ENCODE measurements at places on chromosomes 7 and 10.

GRCh38 chr10:87674943-87675342, 15.3 kb downstream of the PAPSS2 start:
- DNase-seq = no peak

DNA sequence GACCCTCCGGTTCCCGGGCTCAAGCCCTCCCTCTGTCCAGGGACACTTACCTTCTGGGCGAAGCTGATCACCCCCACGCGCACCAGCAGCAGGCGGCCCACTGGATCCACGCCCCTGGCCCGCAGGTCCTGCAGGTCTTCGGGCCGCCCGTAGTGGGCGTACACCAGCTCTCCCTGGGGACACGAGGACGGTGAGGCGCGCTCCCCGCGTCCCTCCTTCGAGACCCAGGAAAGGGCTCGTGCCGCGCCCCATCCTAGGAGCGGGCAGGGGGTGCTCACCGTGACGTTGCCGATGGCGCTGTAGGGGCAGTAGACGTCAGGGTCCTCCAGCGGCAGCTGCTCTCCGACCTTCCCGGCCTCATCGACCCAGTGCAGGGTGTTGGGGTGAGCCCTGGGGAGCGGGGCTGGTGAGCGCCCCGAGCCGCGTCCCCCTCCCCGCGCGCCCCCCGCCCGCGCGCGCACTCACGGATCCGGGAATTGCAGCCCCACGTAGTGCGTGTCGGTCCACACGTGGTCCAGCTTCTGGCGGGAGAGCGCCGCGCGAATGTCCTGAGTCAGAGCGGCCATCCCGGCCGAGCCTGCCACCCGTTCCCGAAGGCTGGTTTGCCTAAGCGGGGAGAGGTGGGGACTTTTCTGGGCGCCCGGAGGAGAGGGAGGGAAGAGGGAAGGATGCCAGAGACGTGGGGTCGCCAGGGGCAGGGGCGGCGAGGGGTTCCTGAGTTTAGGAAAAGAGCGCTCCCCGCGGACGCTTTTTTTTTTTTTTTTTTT, 8.2 kb downstream of the TFR2 start:
- peak; percentile 74 for DNase-seq

GRCh38 chr7:78523930-78524329, 725.4 kb downstream of the PHTF2 start:
- DNase-seq = no peak

GRCh38 chr7:11436316-11436715, 395.7 kb downstream of the THSD7A start:
- no peak for DNase-seq

DNA sequence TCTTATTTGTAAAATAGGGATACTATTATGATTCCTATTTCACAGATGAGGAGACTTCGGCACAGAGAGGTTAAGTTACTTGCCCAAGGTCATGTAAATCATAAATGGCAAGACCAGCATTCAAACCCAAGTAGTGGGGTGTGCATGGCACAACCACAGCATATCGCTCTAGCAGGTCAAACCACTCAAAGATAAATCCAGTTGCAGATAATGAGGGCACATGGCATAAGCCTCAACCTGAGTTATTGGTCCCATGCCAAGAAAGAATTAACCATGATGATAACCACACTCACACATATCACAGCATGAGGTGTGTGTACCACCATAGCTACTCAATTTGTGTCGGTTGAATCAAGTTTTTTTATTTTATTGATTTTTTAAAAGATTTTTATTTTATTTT, 180.5 kb downstream of the CREB5 start:
- DNase-seq = no peak

DNA sequence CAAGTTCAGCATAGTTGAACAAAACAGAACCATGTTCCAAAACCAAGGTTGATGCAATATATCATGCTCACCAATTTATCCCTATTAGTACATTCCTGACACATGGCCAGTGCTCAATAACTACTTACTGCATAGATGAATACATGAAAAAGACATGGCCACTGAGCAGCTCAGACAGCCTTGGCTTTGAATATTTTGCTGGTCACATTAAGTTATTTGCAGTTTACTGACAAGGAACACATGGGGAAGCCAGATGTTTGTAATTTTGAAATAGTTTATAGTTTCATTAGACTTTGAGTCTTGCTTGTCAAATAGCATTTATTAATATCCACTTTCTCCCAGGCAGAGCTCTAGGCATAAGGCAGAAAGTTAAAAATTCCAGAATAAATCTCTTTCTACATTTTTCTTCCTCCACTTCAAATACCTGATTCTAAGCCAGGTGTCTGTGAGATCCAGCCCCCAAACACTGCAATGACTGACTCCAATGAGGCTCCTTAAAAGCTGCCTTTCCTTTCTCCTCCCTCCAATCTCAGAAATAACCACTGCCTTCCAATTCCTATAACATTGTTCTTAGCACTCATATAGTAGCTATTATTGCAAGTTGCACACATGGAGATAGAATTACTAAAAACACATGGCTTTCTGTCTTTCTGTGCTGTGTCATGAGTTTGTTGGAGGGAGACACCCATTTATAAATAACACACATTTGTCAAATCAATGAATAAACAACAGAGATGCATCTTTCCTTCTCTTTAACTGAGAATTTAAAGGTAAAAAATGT, 91.3 kb downstream of the PCGF5 start:
- peak; percentile 30 for DNase-seq

DNA sequence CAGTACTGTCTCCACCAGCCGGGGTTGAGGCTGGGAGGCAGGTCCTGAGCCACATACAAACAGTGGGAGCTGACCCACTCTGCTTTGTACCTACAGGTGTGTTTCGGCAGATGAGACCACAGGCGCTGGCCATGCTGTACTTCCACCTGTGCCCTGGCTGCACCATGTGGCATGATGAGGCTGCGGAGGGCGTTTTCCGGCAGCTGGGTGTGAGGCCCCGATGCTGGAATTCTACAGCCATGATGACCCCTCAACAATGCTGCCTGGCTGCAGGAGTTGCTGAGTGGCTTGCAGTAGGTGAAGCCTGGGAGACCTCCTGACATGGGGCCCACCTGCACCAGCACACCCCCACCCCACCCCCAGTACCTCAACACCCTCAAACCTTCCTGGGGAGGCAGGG, 18.0 kb downstream of the IMPDH1 start:
- no peak for DNase-seq

DNA sequence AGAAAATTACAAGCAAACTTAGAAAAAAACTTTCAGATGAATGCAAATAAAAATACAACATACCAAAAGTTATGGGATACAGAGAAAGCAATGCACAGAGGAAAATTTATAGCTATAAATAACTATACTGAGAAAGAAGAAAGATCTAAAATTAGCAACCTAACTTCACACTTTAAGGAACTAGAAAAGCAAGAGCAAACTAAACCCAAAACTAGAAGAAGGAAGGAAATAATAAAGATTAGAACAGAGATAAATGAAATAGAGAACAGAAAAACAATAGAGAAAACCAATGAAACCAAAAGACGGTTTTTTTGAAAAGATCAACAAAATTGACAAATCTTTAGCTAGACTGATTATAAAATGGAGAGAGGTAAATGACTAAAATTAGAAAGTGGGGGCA, 9.6 kb upstream of the STRA8 start:
- no peak for DNase-seq

- DNase-seq = no peak
Observed at GRCh38 chr7:87155788-87156187, 3.5 kb downstream of the DMTF1 start.

DNA sequence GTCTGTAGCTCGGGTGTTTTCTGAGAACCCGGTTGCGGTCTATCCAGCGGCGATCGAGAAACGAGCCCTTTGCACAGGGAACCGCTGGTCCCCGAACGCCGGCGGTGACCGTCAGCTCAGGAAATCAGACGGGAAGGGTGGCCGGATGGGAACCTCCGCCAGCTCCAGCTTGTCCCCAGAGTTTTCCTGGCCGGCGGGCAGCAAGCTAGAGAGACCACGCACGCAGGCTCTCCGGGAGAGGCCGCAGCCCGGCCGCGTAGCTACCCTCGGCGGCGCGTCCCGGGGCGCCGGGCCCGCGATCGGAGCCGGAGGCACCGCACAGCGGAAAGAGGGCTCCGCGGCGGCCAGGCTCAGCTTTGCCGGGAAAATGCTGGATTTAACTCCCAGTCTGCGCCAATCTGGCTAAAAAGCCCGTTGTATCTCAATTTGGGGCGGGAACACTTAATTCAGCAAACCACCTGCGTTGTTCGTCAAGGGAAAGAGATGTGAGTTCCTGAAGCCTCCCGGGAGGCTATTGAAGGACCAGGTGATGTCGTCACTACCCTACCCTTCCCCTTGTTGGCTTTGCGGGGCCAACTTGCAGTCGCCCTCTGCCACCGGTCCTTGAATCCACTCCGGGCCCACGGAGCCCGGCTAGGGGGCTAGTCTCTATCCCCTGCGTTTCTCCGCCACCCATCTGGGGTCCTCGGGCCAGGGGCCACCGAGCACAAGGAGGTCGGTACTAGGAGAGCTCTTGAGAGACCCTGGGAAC, 859 bp upstream of the CH25H start:
- peak; percentile 69 for DNase-seq

DNA sequence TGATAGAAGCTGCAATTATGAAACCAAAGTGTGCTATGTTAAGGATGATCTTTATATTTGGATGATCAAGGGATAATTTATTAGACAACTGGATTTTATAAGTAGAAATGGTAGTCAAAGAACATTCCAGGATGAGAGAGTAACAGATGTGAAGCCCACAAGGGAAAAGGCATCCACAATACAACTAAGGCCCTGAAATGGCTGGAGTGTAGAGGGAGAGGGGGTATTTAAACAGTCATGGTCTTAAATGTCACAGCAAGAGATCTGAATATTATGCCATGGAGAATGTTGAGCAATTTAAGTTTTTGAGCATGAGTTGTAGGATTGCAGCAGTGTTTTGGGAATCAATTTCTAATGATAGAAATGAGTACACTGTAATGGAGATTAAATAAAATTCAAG, 282.3 kb upstream of the DKK1 start:
- no peak for DNase-seq

GRCh38 chr10:125012851-125013528, 71.1 kb downstream of the ZRANB1 start:
- DNase-seq = no peak

- no peak for DNase-seq
Observed at GRCh38 chr7:154676422-154677073, 326.4 kb downstream of the PAXIP1 start.

- no peak for DNase-seq
Observed at GRCh38 chr10:35384265-35384868, 48.1 kb downstream of the CCNY start.

DNA sequence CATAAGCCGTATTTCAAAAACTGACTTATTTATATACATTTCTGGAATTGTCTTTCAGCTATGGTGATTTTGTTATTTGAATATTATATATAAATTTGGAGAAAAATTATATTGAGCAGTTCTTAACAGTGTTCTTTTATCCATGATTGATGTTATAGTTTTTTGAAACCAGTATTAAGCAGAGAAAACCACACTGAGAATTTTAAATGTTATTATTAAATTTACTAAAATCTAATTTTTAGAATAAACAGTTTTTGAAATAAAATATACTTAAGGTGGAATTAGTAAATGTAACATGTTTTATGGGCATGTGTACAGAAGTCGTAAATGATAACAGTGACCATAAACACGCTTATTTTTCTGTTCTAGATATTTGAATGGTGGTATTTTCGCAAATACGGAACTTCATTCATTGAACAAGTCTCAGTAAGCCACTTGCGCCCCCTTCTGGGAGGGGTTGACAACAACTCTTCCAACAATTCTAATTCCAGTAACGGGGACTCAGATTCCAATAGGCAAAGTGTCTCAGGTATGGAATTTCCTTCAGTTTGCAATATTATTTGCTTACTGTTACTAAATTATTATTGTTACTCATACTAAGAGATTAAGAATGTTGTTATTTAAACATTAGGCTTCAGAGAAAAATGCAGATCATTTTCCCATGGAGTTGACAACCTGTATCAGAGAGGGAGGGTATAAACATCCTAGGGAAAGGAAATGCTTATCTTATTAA, 166.1 kb downstream of the ST7 start:
- DNase-seq = peak; percentile 92

GRCh38 chr7:27635728-27636127, 27.0 kb downstream of the HIBADH start:
- DNase-seq = no peak

- peak; percentile 45 for DNase-seq
Observed at GRCh38 chr10:78301891-78302738, 268.5 kb downstream of the RPS24 start.

DNA sequence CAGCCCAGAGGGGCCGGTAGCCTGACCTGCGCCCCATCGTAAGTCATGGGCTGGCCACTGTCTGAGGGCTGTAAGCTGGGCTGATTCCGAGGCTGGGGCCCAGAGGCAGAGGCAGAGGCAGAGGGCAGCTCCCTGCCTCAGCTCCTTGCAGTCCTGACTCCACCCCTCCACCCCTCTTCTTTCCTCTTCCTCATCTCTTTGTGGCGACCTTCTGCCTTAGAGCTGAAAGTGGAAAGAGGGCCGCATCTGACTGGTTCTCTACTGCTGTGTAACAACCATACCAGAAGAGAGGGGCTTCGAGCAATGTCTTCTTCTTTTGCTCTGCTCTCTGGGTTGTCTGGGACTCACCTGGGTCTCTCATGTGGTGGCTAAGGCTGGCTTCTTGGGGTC, 179.1 kb downstream of the RPS24 start:
- DNase-seq = no peak

DNA sequence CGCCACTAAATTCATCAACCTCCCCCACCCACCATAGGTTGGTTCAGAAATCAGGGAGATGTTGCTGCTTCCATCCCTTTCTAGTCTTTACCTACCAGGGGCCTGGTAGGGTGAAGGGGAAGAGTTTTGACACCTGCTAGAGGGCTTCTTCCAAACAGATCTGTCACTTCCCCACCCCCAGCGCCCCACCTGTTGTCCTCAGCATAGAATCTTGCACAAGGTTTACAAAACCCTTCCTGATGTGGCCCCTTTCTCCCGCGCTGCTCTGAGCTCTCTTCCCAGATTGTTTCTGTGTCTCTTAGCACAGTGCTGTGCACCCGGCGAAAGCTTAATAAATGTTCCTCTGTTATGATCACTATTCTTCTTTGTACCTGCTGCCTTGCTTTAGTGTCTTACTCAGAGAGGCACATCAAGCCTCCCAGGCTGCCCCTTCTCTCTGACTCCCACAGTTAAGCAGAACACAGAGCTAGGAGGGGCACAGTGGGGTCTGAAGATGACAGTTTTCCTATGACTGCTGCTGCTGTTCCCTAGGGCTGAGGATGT, 11.2 kb upstream of the C10orf95 start:
- DNase-seq = peak; percentile 37

- DNase-seq = no peak
Observed at GRCh38 chr7:139297795-139298194, 43.3 kb upstream of the FMC1 start.

- DNase-seq = no peak
Observed at GRCh38 chr7:32242436-32242835, 172.2 kb upstream of the PDE1C start.

Data from eye (tissue), 1 donor.